ENCODE measurements at places on chromosomes 5 and 9.

DNA sequence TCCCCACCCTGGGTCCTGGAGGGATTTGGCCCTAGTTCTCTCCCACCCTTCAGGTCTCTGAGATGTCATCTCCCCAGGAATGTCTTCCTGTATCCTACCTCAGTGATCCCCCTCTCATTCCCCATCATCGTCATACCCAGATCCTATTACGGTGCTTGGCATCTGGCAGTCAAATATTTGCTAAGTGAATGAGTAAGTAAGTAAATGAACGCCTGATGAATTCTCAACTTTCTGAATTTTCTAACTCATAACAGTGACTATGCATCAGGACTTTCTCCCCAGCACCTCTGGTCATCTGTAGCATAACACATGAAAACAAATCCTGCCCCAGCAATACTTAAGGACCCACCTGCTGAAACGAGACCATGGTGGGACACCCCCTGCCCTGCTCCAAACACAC lies 244.2 kb downstream of the EBF1 start:
- no peak for DNase-seq

DNA sequence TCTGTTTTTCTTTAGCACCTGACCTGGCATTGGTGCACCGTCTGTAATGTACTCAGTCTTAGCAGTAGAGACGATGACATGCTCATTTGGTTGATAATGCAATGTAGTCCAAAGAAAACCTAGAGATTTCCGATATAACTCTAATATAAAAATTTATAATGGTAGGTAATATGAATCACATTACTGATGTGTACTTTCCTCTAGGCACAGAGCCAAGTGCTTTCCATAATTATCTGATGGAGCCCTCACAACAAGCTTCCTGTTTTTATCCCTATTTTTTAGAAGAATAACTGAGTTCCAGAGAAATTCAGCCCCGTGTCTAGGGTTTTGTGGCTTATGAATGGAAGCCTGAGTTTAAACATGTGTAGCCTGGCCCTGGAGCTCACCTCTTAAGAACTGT lies 53.7 kb downstream of the KDM4C start:
- DNase-seq = no peak

DNA sequence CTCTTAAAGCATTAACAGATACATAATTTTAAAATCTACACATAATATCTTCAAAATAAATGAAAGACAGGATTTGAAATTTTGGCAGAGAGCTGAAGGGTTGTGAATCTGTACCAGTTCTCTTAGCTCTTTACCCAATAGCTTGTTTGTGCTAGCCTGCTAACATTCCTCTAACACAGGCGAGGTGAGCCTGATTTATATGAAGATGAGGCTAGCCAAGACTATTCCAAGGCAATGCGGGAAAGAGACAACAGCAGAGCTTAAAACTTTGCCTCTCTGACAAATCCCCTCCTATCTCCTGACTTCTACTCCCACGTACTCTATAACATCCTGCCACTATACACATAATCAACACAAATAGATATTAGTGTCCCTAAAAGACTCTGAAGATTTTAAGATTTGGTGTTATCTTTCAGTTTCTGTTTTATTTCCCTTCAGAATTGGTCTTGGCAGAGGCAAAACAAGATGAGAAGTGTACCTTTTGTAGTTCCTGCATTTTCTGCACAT lies 745.6 kb upstream of the ZNF608 start:
- no peak for DNase-seq

GRCh38 chr9:79709743-79710674 lies 138.2 kb downstream of the TLE4 start:
- DNase-seq = no peak

GRCh38 chr9:124652615-124653393 lies 118.3 kb downstream of the NR6A1 start:
- DNase-seq = peak; percentile 33

DNA sequence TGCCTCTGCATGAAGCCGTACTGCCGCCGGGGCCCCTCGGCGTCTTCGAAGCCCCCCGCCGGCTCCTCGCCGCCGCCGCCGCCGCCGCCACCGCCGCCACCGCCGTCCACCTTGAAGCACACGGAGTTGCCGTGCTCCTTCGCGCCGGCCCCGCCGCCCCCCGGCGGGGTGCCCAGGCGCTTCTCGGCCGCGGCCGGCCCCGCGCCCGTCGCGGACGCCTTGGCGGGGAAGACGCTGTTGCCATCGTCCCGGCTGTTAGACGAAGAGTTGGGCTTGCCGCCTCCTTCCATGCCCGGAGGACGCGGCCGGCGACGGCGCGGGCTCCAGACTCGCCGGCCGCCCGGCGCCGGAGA lies 400 bp downstream of the HCN1 start:
- no peak for DNase-seq

- DNase-seq = no peak
Observed at GRCh38 chr9:127180457-127181314, 58.3 kb upstream of the ANGPTL2 start.

- DNase-seq = no peak
Observed at GRCh38 chr5:26610577-26610976, 427.8 kb downstream of the CDH9 start.

- DNase-seq = no peak
Observed at GRCh38 chr5:1522601-1523479, 920 bp downstream of the LPCAT1 start.

DNA sequence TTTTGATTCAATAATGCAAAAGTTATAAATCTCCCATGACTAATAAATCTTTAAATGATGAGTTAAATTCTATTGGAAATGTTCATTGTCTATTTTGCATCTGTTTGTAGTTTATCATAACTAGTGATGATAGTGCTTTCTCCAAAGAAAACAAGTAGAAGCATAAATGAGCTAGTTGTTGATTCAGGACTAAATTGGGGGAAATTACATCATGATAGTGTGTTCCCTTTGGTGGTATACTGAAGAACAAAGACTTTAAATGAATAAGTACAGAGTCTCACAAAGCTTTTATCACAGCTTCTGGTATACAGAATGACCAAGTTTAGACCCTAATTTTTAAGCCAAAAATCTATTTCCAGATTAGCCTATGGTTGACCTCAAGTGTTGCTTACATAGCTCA lies 173.8 kb downstream of the MCTP1 start:
- DNase-seq = no peak

GRCh38 chr9:110575945-110576344 lies 3.6 kb downstream of the SVEP1 start:
- no peak for DNase-seq

- no peak for DNase-seq
Observed at GRCh38 chr5:85109616-85110015, 724.9 kb upstream of the EDIL3 start.

GRCh38 chr9:27131731-27132130 lies 22.7 kb downstream of the TEK start:
- no peak for DNase-seq

GRCh38 chr9:104256696-104257062 lies 162.6 kb downstream of the SMC2 start:
- no peak for DNase-seq

DNA sequence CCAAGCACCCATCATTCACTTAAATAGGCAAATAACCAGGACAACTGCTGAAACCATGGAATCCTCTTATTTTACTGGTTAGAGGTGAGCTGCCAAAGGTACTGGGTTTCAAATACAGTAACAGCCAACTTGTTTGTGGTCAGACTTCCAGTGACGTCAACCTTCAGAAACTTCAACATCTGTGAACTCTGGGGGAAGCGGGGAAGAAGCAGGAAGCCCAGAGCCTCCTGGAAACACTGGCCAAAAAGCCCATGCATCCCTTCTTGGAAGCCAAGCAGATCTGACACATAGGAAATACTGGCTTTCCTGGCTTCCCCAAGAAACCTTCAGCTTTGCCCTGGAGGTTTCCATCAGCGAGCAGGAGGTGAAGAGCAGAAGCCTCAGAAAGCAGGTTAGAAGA lies 4.9 kb upstream of the FRRS1L start:
- DNase-seq = no peak

DNA sequence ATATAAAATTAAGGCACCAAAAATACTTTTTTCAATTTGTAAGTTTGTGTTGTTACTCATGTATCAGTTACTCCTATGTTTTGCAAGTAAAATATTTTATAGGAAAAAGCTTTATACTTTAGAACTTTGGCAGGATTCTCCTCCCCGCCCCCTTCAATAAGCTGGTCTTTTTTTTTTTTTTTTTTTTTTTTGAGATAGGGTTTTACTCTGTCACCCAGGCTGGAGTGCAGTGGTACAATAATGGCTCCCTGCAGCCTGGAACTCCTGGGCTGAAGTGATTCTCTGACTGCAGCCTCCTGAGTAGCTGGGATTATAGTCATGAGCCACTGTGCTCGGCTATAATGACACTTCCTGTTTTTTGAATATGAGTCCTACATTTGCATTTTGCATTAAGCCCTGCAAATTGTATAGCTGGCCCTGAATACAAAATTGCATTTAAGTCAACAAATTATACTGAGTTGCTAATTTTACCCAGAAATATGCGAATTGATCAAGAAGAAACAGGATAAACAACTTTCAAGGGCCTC lies 192.9 kb downstream of the PIK3R1 start:
- DNase-seq = no peak

DNA sequence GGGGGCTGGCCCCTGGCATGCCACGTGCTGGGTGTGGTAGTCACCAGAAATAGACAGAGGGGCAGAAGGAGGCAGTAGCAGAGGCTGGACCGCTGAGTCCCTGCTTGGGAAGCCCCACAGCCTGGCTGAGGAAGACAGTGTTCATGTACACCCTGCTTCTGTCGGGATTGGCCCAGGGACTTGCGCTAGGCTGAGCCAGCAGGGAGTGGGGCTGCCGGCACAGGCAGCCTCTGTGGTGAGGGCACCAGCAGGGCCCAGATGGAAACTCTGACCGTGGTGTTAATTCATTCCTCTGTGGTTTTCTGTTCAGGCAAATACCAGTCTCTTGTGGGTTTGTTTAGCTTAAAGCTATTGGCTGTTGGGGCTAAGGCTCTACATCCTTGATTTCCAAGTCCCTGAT lies 108.6 kb upstream of the RAD23B start:
- no peak for DNase-seq

DNA sequence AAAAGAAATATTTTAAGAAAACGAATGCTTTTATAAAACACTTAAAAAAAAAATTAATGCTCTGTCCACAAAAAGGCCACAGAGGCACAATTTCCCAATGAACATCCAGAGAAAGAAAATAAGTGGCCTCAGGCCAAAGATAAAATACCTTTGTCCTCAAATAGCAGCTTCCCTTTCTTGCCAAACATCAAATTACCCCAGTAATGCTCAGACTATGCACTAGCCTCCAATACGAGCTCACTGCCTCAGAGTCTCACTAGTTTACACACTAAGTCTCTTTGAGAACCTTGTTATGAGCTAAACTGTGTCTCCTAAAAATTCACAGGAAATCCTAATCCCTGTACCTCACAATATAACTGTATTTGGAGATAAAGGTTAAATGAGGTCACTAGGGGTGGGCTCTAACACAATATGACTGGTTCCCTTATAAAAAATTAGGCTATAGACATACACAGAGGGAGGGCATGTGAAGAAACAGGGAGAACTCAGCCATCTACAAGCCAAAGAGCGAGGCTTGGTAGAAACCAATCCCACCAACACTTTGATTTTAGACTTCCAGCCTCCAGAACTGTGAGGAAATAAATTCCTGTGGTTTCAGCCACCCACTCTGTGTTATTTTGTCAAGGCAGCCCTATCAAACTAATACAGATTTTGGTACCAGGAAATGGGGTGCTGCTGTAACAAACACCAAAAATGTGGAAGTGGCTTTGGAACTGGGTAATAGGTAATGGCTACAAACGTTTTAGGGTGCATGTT lies 4.4 kb downstream of the MPDZ start:
- no peak for DNase-seq

- no peak for DNase-seq
Observed at GRCh38 chr9:79524266-79524665, 47.5 kb upstream of the TLE4 start.

- DNase-seq = no peak
Observed at GRCh38 chr5:170404398-170404797, 15.2 kb upstream of the KCNMB1 start.

DNA sequence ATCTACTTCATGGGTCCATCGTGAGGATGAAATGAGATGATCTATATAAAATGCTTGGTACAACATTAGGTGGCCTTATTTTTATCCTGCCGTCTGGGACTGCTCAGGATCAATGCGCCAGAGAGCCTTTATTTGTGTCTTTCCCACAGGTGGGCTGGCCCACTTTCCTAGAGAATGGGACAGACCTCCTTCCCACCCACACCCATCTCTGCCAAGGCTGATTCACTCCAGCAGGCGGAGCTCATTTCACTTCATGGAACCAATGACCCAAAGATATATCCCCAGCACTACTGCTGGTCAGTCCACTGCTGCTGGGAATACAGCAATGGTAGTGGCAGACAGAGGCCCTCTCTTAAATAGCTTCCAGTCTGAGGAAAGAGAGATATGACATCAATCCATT lies 35.7 kb downstream of the TGFBI start:
- DNase-seq = no peak

DNA sequence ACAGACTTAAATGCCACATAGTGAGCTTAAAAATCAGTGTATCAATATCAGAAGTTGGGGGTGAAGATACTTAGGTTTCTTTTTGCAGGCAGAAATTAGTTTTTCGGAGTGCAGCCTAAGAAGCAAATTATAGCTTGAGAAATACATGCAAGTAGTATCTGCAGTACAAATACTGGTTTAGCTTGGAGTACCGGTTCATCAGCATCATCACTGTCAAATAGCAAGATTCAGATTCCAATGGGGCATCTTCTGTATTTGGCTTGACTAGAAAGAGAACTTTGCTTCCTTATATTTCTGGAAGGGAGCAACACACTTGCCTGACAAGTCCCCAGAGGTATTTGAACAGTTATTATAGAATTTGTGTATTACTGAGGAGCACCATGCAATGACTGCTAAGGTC lies 19.8 kb downstream of the SLC31A1 start:
- no peak for DNase-seq

DNA sequence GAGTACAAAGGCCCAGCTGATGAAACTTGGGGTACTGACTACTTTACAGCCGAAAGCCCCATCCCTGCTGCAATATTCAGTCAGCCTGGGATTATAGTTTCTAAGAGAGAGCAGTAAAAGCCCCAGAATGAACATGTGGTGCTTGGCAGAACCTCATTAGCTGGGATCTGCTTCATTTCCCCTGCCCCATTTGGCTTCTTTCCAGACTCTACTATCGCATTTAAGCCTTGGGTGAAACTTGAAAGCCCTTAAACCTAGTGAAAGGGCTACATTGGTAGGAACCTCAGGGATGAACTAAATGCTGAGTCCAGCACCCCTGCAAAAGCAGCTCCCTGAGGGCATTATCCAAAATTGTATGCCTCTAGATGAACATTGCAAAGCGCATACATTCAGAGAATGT lies 631.1 kb downstream of the ACTL7B start:
- no peak for DNase-seq

DNA sequence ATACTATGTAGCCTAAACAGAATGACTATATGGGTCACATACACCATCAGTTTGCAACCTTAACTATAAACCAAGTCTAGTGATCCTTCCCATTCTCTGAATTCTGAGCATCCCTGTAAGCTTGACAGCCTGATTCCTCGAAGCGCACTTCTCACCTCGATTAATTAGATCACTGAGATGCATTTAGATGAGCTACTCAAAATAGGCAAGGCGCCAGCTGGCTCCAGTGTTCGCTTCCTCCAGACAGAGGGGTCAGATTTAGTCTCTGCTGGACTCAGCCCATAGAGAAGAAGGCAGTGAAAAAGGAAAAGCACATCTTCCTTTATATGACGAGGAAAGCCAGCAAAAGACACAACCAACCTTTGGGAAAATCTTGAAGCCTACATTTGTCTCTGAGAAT lies 371.5 kb downstream of the MLLT3 start:
- DNase-seq = no peak

GRCh38 chr9:135212961-135213360 lies 125.5 kb downstream of the OLFM1 start:
- no peak for DNase-seq

- no peak for DNase-seq
Observed at GRCh38 chr5:31720004-31720403, 81.1 kb downstream of the PDZD2 start.

Data from fibroblast of the conjunctiva (primary cell).